MV-4-11 (cell line): ENCODE measurements at places on chromosomes 13 and 19.

DNA sequence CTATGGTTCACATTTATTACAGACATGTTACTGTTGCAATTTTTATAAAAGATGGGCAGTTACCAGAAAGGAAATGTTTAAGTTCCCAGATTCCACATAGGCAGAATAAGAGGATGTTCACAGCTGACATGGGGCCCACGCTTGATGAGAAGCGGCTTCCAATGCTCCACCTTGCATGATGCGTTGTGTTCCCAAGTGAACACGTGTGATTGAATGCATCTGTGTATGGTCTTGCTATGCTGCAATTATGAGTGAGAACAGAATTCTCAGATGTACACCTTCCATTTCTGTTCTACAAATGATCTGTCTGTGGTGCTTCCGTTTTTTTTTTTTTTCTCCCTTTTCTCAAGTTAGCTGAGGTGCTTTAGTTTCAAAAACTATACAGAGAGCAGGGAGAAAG is 15.5 kb downstream of the UPF3A start:
- no peak for DNase-seq

DNA sequence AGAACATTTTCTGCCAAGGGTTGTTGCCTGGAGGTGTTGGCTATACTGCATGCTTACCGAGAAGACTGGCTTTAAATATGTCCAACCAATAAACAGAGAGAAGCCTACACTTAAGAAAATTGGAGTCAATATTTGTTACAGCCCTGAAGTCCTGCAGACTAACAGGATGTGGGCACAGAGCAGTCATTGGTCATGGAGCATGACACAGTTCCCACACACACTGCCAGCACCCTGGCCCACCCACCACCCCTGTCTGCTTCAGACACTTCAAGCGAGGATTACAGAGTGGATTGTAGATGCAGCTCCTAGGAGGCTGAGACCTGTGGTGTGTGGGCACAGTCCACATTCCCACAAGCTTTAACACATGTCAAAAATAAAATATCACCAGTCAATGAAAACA is 21.0 kb upstream of the SERP2 start:
- DNase-seq, result no peak

DNA sequence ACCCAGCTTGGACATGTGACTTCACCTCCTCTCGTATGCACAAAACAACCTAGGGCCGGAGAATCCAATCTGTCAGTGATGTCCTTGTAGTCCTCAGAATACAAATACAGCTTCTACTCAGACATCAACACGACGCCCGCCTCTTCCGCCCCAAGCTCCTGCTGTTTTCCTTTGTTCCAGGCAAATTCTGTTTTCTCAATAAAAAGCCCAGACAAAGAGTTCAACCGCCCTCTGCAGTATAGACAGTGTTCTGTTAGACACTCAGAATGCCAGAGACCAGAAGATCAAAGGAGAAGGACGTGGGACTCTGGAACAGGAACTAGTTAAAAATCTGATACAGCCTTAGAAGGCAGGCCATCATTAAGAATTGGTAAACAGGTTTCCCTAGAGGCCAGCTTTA is 42.0 kb upstream of the GGACT start:
- no peak for DNase-seq

- no peak for DNase-seq
These were observed 502 bp downstream of the NECTIN2 start for GRCh38 chr19:44846455-44847143.

GRCh38 chr13:27658546-27658945 is 36.9 kb downstream of the POLR1D start:
- no peak for DNase-seq

DNA sequence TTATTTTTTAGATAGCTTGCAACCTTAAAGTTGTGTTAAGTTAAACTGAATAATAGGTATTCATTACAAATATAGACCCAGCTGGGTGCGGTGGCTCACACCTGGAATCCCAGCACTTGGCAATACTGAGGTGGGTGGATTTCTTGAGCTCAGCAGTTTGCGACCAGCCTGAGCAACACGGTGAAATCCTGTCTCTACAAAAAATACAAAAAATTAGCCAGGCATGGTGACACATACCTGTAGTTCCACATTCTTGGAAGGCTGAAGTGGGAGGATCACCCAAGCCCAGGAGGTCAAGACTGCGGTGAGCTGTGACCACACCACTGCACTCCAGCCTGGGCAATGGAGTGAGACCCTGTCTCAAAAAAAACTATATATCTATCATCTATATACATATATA is 386.5 kb downstream of the PCDH17 start:
- DNase-seq, result no peak

DNA sequence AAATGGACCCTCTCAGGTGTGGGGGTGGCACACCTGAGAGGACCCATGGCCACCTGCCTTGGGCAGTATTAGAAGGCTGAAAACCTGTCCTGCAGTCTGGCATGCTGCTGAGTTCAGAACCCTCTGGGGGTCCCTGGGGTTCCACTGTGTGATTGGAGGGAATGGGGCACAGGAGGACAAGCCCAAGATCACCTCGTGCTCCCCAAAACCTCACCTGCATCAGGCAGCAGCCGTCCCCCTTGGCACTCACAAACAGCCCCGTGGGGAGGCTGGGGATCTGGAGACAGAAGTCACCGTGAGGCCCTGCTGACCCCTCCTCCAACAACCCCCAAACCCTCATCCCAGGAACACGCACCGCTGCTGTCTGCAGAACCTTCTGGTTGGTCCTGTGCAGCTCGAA is 14.5 kb downstream of the F2RL3 start:
- DNase-seq, result no peak
